ENCODE measurements at places on chromosomes 12 and 14. TPM values are rescaled to one million over a fixed set of nuclear protein-coding genes. Genes with fewer than 3 reads are reported as not detected.

DNA sequence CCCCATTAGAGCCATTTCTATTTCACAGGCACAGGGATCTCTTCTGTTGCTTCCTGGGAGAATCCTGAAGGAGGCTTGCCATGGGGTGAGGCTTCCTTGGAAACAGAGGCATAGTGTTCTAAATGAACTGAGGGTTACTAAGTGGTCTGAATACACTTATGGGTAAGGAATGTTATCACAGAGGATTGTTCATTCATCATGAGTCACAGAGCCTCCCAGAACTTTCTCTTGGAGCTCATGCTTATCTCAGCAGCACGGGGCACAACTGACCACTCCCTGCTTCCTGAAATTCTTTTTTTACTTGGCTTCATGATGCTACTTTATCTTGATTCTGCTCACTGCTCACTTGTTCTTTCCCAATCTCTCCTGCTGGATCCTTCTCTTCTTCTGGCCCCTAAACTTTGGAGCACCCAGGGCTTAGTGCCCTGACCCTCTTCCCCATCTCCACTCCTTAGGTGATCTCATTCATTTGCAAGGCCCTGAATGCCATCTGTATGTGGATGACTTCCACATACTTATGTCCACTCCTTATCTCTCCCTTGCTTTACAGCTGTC, 57.9 kb downstream of the ANO6 start:
- DNase-seq: no peak

GRCh38 chr12:55703288-55703687, 4.4 kb downstream of the ITGA7 start:
- DNase-seq: peak; percentile 65

The LRRIQ1 gene
- 0.22 TPM for total RNA-seq

GRCh38 chr14:54781961-54782750, 120.5 kb downstream of the GCH1 start:
- DNase-seq: no peak

The GLT1D1 gene
- 0.30 TPM for total RNA-seq

The RFLNA gene
- 0.16 TPM for total RNA-seq

- no peak for DNase-seq
Measured at GRCh38 chr12:66879409-66879808, 200.5 kb upstream of the GRIP1 start.

DNA sequence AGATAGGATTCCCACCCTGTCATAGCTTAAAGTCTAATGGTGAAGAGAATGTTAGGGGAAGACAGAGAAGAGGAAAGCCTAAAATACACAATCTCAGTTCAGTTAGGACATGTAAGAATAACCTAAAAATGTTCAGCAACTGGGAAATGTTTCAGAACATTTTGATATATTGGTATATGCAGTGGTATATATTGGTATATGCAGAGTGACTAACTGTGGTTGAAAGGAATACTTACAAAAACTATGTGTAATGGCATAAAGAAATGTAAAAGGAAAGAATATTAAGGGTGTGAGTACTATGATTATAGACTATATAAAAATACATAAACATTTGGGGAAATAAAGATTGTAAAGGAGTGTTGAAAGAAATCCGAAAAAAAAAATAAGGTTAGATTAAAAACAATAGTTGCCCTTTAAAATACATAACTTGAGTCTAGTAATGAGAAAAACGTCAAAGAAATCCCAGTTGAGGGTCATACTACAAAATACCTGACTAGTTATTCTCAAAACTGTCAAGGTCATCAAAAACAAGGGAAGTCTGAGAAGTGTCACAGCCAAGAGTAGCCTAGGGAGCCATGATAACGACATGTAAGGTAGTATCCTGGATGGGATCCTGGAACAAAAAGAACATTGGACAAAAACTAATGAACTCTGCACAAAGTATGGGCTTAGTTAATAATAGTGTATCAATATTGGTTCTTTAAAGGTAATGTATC, 25.6 kb downstream of the ZDHHC17 start:
- no peak for DNase-seq

The GPR132 gene
- total RNA-seq: 1.3 TPM

DNA sequence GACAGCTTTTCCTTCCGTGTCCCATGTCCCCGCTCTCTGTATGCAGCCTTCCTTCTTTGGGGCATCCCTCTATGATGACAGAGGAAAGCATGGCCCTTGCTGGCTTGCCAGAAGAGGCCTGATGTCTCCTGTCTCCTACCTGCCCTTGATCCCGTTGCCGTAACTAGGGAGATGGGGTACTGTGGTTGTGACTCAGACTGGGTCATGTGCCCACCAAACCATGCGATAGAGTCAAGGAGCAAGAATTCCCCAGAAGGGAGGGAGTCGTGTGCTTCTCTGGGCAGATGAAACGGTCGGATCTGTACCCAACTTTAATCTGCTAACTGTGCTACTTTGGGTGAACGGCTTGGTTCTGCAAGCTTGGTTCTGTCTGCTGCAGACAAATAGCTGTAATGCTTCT, 99.1 kb upstream of the DYNC1H1 start:
- DNase-seq: no peak

The LMO3 gene
- total RNA-seq: 2.3 TPM

GRCh38 chr14:68723808-68724268, 69.0 kb downstream of the ZFP36L1 start:
- DNase-seq: no peak

GRCh38 chr14:99320621-99321235, 48.7 kb upstream of the BCL11B start:
- DNase-seq: no peak

The OTOGL gene
- total RNA-seq: 0.19 TPM

- DNase-seq: no peak
Measured at GRCh38 chr14:26941521-26941920, 343.7 kb upstream of the NOVA1 start.

- no peak for DNase-seq
Measured at GRCh38 chr12:2586156-2587038, 208.4 kb upstream of the FKBP4 start.

GRCh38 chr12:9113296-9113986, 2.3 kb downstream of the A2M start:
- DNase-seq: no peak

The LIMA1 gene
- 11.8 TPM for total RNA-seq

GRCh38 chr14:105700622-105701288, 174.4 kb downstream of the TMEM121 start:
- no peak for DNase-seq

- no peak for DNase-seq
Measured at GRCh38 chr12:9759694-9760093, 1.0 kb downstream of the CD69 start.

GRCh38 chr14:64673316-64673715, 30.9 kb upstream of the PLEKHG3 start:
- no peak for DNase-seq

DNA sequence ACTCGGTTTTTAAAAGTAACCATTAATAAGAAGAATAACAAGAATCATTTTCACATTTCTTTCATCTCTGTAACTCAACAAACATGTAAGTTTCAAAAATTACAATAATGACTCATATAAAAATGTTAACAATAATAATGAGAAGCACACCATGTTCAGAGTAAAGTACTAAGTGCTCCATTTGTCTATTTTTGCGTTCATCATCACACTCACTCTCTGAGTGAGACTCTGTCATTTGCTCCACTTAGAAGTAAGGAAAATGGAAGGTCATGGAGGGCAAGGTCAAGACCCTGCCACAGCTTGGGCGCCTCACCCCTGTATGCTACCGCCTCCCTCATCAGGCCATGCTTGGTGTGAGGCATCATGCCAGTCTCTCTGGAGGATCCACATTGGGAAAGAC, 129.9 kb downstream of the TMEM30B start:
- DNase-seq: no peak

DNA sequence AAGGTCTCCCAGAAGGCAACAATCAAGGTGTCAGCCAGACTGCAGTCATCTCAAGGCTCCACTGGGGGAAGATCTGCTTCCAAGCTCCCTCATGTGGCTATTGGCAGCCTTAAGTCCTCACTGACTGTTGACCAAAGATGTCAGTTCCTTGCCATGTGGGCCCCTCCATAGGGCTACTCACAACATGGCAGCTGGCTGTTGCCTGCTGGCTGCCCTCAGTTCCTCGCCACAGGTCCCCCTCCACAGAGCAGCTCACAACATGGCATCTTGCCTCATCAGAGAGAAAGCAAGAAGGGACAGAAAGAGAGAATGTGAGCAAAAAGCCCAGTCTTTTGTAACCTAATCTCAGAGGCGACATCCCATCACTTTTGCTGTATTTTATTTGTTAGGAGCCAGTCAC, 34.4 kb upstream of the EGLN3 start:
- no peak for DNase-seq

- DNase-seq: no peak
Measured at GRCh38 chr12:78220811-78221210, 390.1 kb downstream of the NAV3 start.

GRCh38 chr14:102325791-102326345, 6.3 kb downstream of the ZNF839 start:
- DNase-seq: peak; percentile 20

- no peak for DNase-seq
Measured at GRCh38 chr12:25241167-25242020, 9.3 kb downstream of the KRAS start.

The SLC16A7 gene
- total RNA-seq: 108 TPM

The MED6 gene
- 17.7 TPM for total RNA-seq

The XPOT gene
- 27.9 TPM for total RNA-seq

The CLEC2B gene
- 3.7 TPM for total RNA-seq

The CMA1 gene
- total RNA-seq: 1.9 TPM

- no peak for DNase-seq
Measured at GRCh38 chr14:86193756-86194155, 663.8 kb downstream of the FLRT2 start.

The LALBA gene
- not detected for total RNA-seq
